ENCODE measurements at places on chromosomes 16 and 17. TPM values are rescaled to one million over a fixed set of nuclear protein-coding genes. Genes with fewer than 3 reads are reported as not detected.

C17orf67 gene
- 0.78 TPM for total RNA-seq

TVP23A gene
- total RNA-seq: not detected

FOXL1 gene
- total RNA-seq: 1.8 TPM

HOXB1 gene
- not detected for total RNA-seq

CCR7 gene
- total RNA-seq: not detected

CACNG1 gene
- total RNA-seq: not detected

HAP1 gene
- not detected for total RNA-seq

SLC16A6 gene
- total RNA-seq: 0.42 TPM

TSNAXIP1 gene
- 0.32 TPM for total RNA-seq

GLIS2 gene
- 5.3 TPM for total RNA-seq

TMEM204 gene
- 4.8 TPM for total RNA-seq

PRR15L gene
- not detected for total RNA-seq

UNKL gene
- 14.3 TPM for total RNA-seq

UBB gene
- total RNA-seq: 2,051 TPM

INCA1 gene
- total RNA-seq: not detected

PDE6G gene
- not detected for total RNA-seq

GDPD3 gene
- total RNA-seq: 0.78 TPM

LDHD gene
- 1.8 TPM for total RNA-seq

OR3A2 gene
- not detected for total RNA-seq

MYL4 gene
- 0.23 TPM for total RNA-seq

MFAP4 gene
- total RNA-seq: 41.3 TPM

C17orf107 gene
- 7.8 TPM for total RNA-seq

TBC1D28 gene
- not detected for total RNA-seq

RNF167 gene
- 16.9 TPM for total RNA-seq

MAF gene
- 3.9 TPM for total RNA-seq

SLC5A11 gene
- total RNA-seq: not detected

Measured in smooth muscle cell of the umbilical artery (primary cell).